Stimulated activated CD8-positive, alpha-beta memory T cell treated with anti-CD3 and anti-CD28 coated beads, Interleukin-15, amount 100 ng/mL, for 48 hours (primary cell): ENCODE measurements at places on chromosomes 7 and 10.

DNA sequence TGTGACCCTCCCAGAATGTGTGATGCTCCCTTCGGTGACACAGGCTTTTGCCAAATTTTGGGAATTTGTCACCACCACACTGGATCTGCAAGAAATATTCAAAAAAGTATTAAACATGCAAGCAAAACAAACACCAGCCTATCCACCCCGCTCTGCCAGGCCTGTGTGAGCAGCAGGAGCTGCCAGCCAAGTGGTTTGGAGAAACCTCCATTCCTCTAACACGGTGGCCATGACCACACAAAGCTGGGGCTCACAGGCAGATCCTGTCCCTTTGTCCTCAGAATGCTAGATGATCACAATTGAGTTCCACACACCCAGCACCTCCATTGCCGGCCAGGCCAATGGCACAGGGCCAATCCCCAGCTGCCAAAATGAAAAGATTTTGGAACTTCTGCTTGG, 261.9 kb upstream of the PPP2R2D start:
- DNase-seq: no peak

GRCh38 chr7:12111422-12112405, 99.4 kb upstream of the TMEM106B start:
- DNase-seq: no peak

- no peak for DNase-seq
These were observed 40.2 kb downstream of the COA1 start for GRCh38 chr7:43689115-43689514.

DNA sequence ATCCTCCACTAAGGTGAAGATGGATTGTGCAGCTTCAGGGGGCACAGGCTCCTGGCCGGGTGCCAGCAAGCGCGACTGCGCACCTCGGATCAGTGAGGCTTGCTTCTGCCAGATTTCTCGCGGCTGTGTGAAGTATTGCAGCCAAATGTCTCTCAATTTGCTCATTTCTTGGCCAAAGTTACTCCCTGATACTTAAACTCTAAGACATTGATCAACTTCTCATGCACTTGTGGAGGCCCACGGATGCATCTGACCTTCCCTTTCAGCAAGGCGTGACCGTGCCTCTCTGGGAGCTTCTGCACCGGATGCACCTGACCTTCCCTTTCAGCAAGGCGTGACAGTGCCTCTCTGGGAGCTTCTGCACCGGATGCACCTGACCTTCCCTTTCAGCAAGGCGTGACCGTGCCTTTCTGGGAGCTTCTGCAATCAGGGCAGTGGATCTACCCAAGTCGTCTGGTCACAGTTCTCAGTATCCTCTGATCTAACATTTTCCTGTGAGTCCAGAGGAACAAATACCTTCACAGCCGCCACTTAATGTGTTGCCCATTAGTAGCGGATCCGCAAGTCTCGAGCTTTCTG, 248.3 kb downstream of the ADARB2 start:
- DNase-seq: no peak

DNA sequence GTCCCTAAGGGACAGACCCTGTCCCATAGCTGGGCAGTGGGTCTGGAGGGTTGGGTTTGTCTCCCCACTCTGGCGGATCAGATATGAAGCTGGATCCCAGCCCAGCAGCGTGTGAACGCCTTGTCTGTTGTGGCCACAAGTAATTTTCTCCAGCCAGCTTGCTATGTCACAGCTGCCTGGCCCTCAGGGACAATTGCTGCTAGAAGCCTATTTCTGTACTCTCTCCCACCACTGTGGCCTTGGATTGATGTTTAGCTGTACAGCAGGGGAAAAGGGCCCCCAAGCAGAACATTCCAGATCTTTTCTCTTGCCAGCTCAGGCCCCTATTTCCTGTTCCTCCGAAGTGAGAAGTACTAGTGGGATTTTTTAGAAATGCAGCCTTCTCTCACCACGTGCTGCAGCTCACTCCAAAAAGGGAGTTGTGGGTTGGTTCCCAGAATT, 53.5 kb upstream of the WAC start:
- no peak for DNase-seq

DNA sequence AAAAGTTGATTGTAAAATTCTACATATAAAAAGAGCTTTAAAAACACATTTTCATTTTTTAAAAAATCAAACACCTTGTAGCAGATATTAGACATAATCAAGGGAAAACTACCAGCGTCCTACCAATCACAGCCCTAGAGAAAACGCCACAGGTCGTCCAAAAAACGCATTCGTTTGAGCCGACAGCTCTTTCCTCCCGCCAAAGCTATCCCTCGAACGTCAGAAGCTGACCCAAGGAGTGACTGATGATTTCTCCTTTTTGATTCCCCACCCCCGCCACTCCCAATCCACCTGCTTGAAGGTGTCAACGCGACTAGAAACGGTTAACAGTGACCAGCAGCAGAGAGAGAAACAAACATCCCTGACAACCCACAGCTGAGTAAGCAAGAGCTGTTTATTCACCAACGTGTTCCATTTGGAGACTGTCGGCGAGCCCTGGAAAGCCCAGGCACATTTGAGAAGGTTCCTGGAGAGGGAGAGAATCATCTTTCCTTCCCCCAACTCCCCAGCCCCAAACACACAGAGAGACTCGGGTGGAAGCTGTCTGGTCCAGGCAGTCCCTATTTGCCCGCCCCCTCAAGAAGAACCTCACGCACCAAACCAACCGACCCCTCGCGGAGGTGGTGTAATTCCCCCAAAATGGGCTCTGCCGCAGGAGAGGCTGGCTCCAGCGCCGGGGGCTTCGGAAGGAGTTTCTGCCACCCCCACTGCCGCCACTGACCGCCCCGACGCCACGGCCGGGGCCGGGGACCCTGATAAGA, 622 bp downstream of the CPEB3 start:
- DNase-seq: peak; percentile 5

- no peak for DNase-seq
These were observed 34.8 kb downstream of the GPR158 start for GRCh38 chr10:25209618-25210017.

DNA sequence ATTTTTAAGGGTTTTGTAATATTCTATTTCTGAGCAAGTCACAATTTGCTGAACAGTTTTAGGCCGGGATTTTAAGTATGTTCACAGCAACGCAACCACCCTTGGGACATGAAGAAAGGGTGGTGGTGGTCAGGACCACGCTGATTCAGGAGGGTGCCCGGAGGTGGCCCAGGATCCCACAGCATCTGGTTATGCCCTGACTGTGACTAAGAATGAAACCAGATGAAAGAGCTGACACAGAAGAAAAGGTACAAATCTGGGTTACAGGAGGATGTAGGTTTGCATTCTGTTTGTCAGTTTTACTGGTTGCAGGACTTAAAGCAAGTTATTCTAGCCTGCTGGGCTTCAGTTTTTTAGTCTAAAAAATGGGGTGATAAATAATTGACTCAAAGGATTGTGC, 279.7 kb downstream of the CCSER2 start:
- DNase-seq: no peak

DNA sequence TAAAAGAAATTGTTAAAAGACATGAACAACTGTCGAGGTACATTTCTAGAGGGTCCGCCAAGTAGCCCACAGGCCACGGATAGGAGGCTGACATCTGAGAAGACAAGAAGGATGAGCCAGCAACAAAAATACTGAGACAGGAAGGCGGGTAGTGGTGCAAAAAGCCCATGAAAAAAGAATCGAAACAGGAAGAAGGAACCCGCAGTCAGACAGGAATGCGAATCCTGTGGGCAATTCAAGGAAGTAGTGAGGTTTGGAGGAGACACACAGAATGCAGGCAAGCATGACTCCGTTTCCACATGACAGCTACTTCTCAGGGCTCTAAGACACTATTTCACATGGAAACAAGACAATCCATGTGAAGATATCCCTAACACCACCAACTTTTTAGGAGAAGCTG, 125.2 kb downstream of the DOCK4 start:
- no peak for DNase-seq

DNA sequence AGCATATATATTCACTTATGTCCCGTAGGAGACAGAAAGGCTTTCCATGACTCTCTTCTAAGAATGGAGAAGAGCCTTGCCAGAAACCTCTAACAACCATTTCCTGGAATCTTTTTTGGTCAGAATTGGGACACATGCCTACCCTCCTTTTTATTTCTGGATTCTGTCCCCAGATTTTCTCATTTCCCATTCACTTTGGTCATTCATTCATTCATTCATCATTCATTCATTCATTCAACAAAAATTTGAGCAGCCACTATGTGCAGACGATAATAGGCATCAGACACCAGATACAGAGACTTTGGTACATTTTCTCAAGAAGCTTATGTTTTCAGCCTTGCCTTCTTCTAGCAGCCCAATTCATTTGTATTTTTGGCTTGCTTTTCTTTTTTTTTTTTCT, 6.0 kb downstream of the ENTPD7 start:
- no peak for DNase-seq

DNA sequence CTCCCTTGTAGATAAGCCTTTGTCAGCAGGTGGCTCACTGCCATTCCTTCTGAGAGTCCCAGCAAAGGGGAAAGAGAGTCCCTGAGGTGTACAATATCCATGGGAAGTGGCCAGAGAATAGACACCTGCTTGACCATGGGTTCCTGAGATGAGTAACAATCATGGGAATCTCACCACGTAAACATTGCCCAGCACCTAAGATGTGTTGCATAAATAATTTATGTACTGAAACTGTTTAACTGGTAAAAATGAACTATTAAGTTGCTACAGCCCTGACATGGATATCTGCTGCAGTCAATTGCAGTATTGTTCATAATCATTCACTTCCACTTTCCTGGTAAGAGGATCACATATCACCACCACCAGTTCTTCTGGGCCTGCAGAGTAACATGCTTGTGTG, 123.8 kb upstream of the INHBA start:
- no peak for DNase-seq

- no peak for DNase-seq
These were observed 20.5 kb upstream of the INPP5A start for GRCh38 chr10:132516771-132517725.

DNA sequence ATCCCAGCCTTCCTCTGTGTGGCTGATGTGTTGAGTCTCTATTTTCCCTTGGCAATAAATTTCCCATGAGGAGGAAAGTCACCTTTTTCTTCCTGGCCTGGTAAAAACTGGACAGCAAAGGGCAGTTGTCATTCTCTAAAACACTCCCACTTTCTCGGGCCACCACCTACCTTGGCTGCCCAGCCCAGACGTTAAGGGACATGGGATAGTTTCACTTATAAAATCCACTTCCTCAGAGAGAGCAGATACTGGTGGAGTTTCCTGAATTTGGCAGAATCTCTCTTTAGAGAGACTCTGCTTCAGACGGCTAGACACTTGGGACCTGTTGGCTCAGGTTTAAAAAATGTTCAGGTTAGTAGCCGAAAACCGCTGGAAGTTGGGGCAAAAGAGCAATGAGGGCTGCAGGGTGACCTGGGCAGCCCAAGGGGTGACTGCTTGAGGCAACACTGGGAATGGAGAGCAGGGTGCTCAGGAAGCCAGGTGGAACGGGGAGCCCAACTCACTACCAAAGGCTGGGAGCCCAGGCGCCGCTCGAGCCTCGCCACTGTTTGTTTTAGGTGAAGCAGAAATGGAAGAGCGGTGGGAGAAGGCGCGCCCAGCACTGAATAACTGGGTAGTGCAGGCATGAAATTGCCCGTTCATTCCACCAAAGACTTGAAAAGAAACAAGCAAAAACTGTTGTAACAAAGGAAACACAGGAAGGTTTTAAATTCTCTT, 186.1 kb downstream of the TRIL start:
- no peak for DNase-seq

GRCh38 chr7:4683043-4683883, 1.2 kb downstream of the FOXK1 start:
- DNase-seq: no peak

DNA sequence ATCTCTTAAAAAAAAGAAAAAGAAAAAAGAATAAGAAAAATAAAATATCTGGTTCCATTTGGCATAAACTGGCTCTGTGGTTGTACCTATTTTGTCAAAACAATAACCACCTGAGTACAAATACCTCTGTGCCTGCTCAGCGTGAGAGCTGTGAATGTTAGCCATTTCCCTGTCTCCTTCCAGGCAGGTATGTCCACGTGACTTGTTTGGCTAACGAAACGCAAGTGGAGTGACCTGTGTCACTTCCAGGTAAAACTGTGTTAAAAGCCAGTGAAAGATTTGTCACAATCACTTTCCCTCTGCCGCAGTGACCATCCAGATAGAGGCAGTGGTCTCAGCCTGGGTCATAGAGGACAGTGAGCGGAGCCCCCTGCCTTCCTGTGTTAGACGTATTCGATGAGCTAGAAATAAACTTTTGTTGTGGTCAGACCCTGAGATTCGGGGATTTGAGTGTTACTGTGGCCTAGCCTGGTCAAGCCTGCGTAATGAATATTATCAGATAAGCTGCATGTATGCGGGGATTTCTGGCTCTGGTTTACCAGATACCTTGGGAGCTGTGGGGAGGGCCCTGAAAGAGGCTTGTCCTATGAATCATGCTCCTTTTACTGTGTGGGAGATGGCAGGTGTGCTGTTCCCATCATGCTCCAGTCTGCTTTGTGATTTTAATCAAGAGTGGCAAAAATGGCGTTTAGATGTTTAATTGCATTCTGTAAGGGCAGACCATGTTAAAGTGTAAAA, 3.8 kb downstream of the PTER start:
- no peak for DNase-seq

DNA sequence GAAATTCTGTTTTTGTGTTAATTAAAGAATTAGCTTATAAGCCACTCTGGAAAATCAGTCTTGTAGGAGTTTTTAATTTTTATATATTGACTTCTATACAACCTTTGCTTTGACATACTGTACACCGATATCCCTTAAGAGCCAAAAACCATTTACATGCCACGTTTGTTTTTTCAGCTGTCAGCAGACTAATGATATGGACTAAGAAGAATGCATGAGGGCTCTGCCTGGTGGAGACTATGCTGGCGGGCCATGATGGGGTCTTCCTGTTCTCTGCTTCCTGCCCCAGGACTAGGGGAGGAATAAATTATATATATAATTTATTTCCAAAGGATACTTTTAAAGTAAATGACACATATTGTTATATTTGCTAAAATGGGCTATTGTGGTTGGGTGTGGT, 96.3 kb downstream of the CDK14 start:
- no peak for DNase-seq

GRCh38 chr7:143046426-143046851, 5.7 kb upstream of the OR6V1 start:
- DNase-seq: no peak
